Tibial nerve (tissue), 4 donors: ENCODE measurements at places on chromosomes 7 and 10.

DNA sequence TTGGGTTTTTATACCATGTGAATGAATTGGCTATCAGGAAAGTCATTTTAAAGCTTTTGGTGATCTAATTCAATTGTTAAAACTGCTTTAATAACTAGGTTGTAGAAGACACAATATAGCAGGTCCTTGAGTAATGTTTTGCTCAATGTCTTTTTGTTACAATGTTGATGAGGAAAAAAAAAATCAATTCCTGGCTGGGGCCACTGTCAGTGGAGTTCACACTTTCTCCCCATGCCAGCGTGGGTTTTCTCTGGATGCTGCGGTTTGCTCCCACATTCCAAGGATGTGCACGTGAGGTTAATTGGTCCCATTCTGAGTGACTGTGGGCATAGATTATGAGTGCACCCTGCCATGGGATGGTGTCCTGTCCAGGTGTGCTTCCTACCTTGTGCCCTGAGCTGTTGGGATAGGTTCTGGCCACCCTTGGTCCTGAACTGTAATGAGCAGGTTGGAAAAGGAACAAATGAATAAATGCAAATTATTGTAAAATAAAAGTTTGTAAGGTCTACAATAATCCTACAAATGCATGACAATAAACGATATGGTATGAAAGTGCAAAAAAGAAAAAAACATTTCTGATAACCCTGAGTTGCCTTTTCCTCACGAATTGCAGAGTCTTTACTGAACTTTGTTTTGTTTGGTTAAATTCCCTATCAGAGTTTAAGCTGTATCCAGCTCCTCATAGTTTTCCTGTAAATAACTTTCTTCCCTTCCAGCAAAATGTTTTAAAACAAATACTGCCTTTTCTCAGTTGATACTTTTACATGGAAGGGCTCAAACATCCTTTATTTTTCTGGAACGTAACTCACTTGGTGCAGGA is 62.7 kb downstream of the AKR1C4 start:
- no peak for DNase-seq

DNA sequence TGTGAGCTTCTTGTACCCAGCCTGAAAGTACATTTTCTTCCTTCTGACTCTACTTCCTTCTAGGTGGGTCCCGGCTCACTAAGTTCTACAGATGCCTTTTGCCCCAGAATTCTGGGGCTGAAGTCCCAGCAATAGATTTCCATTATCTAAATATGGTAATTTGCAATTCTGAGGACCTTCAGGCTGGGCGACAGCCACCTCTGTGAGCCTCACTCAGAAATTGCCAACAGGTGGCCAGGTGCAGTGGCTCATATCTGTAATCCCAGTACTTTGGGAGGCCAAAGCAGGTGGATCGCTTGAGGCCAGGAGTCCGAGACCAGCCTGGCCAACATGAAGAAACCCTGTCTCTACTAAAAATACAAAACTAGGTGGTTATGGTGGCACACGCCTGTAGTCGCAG is 23.7 kb downstream of the CREM start:
- no peak for DNase-seq

DNA sequence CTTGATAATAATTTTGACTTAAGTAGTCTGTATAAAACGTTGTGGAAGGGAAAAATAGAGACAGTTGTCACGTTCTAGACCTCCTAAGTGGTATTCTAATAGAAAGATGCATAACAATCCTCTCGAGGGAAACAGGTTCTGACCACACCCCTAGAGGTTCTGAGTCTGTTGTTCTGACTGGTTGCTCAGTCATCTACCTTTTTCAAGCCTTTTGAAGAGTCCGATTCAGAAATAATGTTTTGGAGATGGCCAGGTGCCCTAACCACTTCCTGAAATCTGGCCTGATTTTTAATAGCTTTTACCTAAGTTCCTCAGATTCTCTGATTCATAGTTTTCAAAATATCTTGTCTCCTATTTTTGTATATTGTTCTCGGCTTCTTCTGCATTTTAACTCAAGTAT is 175.6 kb downstream of the HDAC9 start:
- DNase-seq: no peak

DNA sequence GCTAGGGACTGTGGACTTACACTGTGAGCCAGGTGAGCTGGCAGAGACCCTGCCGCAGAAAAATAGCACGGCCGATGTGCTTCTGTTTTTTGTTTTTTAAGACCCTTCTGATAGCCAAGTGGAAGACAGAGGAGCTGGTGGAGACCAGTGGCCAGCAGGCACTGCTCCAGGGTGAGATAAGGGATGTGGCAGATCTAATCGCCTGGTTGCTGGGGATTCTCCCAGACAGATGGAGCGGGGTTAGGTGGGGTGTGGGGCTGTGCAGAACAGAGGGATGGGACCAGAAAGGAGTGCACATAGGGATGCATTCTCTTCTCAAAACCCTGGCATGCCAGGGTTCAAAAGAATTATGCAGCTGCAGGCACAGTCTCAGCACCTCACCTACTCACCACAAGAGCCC is 82.2 kb downstream of the VOPP1 start:
- no peak for DNase-seq

DNA sequence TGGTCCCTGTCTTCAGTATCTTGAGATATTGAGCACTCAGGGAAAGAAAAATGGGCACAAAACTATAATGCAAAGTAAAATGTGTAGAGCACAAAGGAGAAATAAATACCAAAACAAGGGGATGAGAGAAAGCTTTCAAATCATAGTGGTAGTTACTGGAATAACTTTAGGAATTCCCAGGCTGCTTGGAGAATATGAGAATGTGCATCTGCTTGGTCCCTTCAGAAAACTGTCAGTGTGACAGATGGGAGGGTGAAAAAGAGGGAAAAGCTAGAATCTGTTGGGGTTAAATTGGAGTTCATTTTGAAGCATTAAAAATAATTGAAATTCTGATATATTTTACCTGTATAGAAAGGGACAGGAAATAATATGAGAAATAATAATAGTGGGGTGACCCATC is 15.3 kb downstream of the ST7 start:
- DNase-seq: no peak

- DNase-seq: no peak
Observed at GRCh38 chr10:6035931-6036575, 26.1 kb downstream of the IL2RA start.

- no peak for DNase-seq
Observed at GRCh38 chr10:35335133-35336083, 901 bp upstream of the CCNY start.

- no peak for DNase-seq
Observed at GRCh38 chr7:1642291-1642731, 27.8 kb upstream of the ELFN1 start.

DNA sequence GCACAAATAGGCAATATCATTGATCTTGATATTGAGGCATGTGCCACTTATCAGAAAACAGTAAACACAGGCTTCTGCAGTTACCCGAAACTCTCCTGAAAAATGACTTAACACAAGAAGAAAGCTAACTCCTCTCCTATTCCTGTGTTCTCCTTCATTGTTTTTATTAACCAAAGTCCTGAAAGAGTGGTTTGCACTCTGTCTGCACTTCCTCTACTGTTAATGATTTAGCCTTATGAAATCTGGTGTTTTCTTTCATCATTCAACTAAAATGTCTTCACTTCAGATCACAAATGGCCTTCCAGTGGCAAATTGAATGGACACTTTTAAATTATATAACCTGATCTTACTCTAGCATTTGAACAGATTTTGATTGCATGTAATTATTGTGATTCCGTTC is 630.6 kb upstream of the PHF14 start:
- no peak for DNase-seq
